ENCODE measurements at places on chromosomes 6 and 20. TPM values are rescaled to one million over a fixed set of nuclear protein-coding genes. Genes with fewer than 3 reads are reported as not detected.

Gene HMGN4
- total RNA-seq, result 54.3 TPM

Gene CST2
- not detected for total RNA-seq

Gene RAE1
- 45.1 TPM for total RNA-seq

Gene PSORS1C2
- total RNA-seq, result not detected

Gene SDC4
- 23.0 TPM for total RNA-seq

Gene RAB5IF
- total RNA-seq, result 108 TPM

Gene IL17F
- total RNA-seq, result not detected

Gene GPR6
- not detected for total RNA-seq

Gene SLC22A1
- not detected for total RNA-seq

Gene FOXS1
- total RNA-seq, result not detected

Gene NMBR
- total RNA-seq, result not detected

Gene LIN28B
- not detected for total RNA-seq

Gene LHFPL5
- not detected for total RNA-seq

Gene OR2B2
- total RNA-seq, result not detected

Gene C6orf163
- total RNA-seq, result 4.6 TPM

Gene COL12A1
- 16.1 TPM for total RNA-seq

Gene SLC17A2
- total RNA-seq, result not detected

Gene HTR1E
- not detected for total RNA-seq

Gene ARMH2
- not detected for total RNA-seq

Gene NINL
- total RNA-seq, result 12.5 TPM

Gene NHLRC1
- 2.3 TPM for total RNA-seq

Gene PLA2G7
- total RNA-seq, result not detected

Gene MAPK13
- 1.9 TPM for total RNA-seq

Gene CDS2
- 43.6 TPM for total RNA-seq

Gene CALHM5
- total RNA-seq, result 9.3 TPM

Gene NOTCH4
- 32.6 TPM for total RNA-seq

Gene POPDC3
- total RNA-seq, result 0.14 TPM

Gene PRRT1
- total RNA-seq, result 0.14 TPM

Gene KIF13A
- 80.5 TPM for total RNA-seq

Gene HLA-G
- not detected for total RNA-seq

Gene RSPO3
- 5.1 TPM for total RNA-seq

Gene KHDC1L
- not detected for total RNA-seq

Gene BMP2
- 41.5 TPM for total RNA-seq

Gene BTBD3
- 27.5 TPM for total RNA-seq

Gene BTN1A1
- total RNA-seq, result not detected

Gene SLC22A3
- 0.07 TPM for total RNA-seq

Gene AMD1
- 134 TPM for total RNA-seq

Gene COL21A1
- 0.66 TPM for total RNA-seq

Gene FILIP1
- total RNA-seq, result 6.5 TPM

Gene PGC
- not detected for total RNA-seq

Gene PAK5
- not detected for total RNA-seq

All from thoracic aorta endothelial cell (primary cell).